Sciatic nerve (tissue), 2 donors: ENCODE measurements at places on chromosomes 6 and 20.

DNA sequence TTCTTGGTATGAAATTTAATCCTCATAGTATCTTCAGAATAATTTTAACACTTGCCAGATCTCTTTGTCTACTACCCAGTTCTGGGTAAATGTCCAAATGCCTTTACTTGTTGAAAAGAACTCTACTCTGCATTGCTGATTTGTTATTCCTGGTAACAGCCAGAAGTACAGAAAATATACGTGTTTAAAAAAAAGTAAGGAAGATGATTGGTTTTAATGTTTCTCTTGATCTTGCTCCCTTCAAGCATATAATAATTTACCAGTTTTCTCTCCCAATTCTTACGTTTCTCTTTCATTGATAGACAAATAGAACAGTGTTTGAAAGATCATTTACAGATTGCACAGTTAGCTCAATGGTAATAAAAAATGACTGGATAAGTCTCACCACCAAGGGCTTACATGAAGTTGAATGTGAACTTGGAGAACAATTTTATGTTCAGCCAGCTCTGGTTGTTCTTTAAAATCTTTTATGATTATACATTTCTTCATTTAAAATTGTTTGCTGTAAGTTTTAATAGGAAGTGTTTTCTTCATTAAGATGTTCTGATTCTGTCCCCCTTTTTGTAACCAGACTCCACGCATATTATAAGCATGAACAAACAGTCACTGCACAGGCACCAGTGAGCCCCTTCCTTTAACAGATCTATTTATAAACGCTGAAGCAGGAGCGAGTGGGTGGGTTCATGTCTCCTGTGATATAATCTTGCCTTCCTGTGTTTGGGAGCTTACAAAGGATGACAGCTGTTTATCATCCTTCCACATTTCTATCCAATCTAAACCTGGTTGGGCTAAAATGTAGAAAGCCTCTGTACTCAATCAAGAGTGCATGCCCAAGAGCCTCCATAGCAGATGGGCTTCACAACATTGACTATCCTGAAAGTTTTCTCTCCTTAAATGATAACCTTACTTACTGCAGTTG is 299.5 kb downstream of the PRL start:
- DNase-seq = no peak

- DNase-seq = no peak
Measured at GRCh38 chr6:108117427-108118358, 43.2 kb upstream of the OSTM1 start.

DNA sequence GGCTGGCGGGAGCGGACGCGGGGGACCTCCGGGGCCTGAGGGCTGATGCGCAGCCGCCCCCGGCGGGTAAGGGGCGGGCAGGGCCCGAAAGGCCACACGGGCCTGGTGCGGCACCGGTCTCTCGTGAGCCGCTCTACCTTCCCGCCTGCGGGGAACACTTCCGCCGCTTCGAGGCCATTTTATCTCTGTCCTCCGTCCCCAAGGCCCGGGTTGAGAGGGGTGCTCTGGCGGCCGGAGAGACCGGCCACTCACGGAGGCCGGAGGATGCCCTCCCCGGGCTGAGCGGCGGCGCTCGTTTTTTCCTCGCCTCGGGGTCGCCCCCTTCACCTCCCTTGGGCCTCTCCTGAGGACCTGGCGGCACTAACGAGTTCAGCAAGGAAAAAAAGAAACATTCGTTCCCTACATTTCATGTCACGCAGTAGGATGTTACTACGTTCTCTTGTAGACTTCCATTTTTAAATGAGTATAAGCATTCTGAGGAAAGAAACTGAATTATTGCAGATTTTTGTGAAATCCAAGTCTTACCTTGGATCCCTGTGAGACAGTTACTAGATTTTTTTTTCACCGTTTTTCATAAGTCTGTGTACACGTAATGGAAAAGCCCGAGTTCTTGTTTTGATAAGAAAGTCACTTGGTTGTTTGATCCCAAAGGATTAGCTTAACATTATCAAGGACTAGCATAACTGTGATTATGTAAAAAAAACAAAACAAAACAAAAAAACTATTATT is 575 bp downstream of the WTAP start:
- DNase-seq = no peak

DNA sequence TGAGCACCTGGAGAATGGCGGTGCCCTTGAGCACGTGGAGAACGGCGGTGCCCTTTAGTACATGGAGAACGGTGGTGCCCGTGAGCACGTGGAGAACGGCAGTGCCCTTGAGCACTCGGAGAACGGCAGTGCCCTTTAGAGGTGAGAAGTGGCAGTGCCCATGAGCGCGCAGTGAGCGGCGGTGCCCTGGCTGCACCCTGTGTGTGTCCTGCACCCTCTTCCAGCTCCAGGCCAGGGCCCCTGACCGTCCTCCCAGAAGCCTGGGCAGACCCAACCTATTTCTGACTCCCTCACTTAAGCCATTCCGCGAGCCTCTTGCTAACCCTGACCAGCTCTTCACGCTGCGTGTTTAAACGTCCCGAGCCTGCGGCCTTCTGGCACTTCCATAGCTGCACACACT is 151.3 kb downstream of the DLL1 start:
- peak; percentile 48 for DNase-seq

DNA sequence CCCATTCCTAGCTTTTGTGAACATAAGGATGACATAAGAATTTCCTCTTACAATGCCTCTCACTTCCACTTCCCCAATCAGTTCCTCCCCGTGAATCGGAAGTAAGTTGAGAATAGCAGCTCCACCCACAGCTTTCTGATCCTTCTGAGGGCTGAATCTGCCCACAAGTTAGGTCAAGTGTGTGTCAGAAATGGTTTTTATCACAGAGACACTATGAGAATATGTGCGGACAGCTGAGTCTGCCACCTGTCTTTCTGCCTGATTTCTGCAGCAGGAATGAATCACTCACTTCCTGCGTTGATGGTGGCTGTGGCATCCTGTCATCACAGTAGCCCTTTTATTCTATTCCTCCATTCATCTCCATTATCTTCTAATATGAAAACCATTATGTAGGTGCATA is 70.2 kb downstream of the RIN2 start:
- DNase-seq = no peak

- DNase-seq = no peak
Measured at GRCh38 chr6:34859951-34860350, 27.9 kb downstream of the TAF11 start.

- no peak for DNase-seq
Measured at GRCh38 chr6:17910189-17910588, 77.2 kb downstream of the KIF13A start.

GRCh38 chr20:45041464-45042337 is 59.2 kb downstream of the KCNS1 start:
- DNase-seq = no peak
